ENCODE measurements at places on chromosomes 6 and 20.

GRCh38 chr20:40682104-40682981, 6.7 kb downstream of the MAFB start:
- DNase-seq, result no peak

DNA sequence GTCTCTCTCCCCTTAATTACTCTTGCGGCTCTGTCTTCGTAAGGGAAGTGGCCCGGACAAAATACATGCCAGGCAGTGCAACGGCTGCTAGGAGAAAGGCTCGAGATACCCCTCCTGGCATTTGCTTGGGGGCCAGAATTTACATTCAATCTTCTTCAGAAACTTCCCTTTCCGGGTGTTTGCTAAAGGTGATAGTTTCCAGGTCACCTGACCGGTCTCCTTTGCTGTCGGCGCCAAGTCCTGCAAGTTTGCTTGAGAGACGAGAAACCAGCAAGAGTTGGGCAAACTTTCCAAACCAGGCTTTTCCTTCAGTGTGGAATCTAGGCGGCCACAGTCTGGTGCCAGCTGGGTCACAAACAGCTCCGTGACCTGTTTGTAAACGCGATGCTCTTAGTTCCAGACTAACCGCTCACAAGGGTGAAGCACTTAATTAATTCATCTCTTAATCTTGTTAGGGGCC, 563 bp upstream of the SRSF3 start:
- peak; percentile 62 for DNase-seq

- no peak for DNase-seq
Observed at GRCh38 chr20:64234291-64234791, 21.2 kb upstream of the PCMTD2 start.

DNA sequence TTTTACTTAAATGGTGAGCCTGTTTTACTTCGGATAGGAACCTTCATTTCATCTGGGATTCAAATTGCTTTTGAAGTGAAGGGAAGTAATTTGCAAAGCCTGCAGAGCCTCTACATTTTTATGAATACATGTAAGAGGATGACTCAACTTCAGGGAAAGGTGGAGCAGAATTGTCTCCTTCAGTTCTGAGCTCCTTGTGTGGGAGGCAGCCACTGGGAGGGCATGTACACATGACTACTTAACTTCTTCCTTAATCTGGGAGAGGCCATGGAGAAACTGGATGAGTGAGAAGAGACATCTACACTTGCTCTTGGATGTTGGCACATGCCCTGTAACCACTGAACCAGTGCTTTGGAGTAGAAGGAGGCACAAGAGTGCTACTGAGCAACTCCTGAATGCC, 145.1 kb upstream of the NRSN1 start:
- DNase-seq, result no peak

DNA sequence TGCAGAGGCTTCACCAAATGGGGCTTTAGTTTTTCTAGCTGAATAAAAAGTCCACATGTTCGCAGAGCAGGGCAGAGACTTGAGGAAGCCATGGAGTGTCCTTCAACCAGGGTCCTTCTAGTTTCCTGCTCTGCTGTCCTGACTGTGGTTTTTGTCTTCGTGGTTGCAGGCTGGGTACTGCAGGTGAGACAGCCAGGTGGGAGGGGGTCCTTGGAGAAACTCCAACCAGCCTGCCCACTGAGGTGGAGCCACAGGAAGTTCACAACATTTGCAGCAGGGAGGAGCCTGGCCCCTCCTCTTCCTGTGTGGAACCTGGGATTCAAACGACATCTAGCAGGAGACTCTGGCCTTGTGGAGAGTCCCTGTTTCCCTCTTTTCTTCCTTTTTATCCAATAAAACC, 68.8 kb upstream of the MYLIP start:
- DNase-seq, result no peak

DNA sequence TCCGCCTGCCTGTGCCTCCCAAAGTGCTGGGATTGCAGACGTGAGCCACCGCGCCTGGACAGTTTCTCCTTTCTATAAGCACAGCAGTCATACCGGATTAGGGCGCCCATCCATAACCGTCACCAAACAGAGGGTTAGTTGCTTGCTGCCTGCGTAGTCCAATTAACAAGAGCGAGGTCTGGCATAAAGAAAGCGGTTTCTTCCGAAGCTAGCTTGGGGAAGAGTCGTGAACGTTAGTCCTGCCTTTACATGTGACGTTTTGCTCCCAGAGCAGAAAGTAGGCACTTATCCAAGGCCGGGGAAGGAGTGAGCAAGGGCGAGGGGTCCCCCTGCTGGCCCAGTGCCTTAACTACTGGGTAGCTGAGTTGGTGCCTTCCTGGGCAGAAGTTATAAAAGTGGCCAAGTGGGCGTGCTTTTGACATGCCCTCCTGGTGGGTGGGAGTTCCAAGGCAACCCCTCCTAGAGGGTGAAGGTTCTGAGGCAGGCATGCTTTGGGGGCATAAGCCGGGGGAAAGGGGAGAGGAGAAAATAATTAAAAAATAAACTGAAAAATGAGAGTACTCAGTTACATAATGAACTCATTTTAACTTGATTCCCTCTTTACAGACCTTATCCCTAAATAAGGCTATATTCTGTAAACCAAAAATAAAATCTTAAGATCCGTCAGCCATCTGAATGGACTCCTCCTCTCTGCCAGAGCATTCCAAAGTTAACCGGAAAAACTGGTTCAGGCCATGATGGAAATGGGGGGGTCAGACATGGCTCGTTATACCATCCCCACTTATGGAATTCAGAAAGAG, 88.0 kb downstream of the FAM217A start:
- DNase-seq, result peak; percentile 84

DNA sequence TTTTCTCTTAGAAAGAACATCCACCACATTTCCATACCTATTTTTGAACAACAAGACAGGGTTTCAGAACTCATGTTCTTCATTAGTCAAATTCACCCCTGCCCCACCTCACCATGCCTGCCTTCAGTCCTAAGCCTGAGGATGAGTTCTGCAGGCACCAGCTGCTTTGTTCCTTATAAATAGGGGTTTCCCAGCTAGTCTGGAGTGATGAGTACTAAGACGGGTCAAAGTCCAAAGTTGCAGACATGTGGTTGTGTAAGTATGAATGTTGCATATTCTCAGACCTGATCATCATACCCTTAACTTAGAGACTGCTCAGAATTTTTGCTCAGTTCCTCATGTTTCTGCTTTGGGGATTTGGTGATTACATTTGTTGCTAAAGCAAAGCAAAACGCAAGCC, 257.7 kb upstream of the CDYL start:
- no peak for DNase-seq

DNA sequence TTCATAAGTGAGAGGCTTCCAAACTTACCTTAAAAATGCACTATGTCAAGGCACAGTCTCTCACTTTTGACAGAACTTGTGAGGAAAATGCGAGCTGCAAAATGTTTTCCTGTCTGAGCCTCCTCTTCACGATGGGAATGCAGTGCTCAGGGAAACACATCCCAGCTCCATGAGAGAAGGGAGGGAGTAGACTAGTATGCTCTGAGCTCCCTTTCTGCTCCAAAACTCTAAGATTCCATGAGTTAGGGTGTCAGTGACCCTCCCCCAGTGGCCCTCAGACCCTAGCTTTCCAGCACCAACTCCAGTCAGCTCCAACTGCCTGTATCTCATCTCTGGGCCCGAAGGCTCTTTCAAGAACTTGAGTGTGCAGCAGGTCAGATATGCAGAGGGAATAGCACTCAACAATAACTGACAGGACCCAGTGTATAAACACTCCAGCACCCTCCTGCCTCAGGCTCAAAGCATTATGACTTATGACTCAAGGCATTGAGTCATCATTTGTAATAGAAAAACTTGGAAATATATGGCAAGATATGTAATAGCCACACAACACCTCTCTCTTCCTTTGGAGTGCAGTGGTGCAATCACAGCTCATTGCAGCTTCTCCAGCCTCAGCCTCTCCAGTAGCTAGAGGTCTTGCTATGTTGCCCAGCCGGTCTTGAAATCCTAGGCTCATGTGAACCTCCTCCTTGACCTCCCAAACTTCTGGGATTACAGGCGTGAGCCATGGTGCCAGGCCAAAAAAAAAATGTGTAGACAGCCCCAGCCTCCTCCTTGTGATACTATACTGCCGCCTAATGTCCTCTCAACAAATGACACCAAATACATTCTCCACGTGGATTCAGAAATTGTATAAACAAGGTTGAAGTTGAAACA, 16.7 kb upstream of the ENTPD6 start:
- DNase-seq, result peak; percentile 57

GRCh38 chr6:105882121-105882803, 203.9 kb upstream of the PRDM1 start:
- no peak for DNase-seq

- DNase-seq, result no peak
Observed at GRCh38 chr6:56551409-56552120, 91.1 kb downstream of the DST start.

- DNase-seq, result no peak
Observed at GRCh38 chr6:155378276-155378675, 64.0 kb upstream of the TFB1M start.

Data from common myeloid progenitor, CD34-positive (primary cell).